ENCODE measurements at places on chromosomes 11 and 22.

DNA sequence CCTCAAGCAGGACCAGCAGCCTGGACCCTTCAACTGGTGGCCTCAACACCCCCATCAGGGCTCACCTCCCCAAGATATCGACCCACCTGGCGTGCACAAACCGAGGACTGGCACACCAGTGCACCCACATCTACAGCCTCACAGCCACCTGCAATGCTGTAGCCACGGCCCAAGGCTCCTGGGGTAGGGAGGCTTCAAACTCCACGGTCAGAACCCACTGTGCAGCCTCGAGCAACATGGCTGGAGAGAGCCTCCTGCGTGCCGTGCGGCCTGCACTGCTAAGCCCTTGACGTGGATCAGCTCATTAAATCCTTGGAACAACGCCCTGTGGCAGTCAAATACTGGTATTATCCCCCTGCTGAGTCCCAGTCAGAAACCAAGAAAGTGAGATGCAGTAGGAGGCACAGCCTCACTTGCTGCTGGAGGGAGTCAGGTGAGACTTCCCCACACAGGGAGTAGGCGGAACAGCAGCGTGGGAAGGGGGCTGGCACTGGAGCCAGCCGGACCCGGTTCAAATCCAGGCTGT lies 4.6 kb downstream of the CARD10 start:
- DNase-seq = no peak

DNA sequence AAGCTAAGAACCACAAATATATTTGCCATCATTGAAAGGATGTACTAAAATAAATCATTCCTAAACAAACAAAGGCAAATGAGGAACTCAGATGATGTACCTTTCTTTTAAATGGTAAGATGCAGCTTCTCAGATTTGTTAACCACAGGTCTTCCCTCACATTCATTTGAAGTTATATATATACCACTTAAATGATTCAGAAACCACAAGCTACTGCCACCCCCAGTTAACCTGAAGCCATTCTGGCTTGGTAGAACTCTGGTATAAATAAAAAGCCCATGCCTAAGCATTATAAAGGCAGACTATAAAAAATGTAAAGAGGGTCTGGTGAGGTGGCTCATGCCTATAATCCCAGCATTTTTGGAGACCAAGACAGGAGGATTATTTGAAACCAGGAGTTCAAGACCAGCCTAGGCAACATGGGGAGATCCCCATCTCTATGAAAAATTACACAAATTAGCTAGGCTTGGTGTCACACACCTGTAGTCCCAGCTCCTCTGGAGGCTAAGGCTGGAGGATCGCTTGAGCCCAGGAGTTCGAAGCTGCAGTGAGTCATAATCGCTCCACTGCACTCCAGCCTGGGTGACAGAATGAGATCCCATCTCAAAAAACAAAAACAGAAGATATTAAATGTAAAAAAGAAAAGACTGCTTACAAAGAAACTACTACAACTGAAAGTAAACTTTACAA lies 1185.3 kb downstream of the JRKL start:
- no peak for DNase-seq

- no peak for DNase-seq
Observed at GRCh38 chr11:134604886-134605285, 192.8 kb upstream of the B3GAT1 start.

- no peak for DNase-seq
Observed at GRCh38 chr22:50683994-50684371, 11.4 kb downstream of the SHANK3 start.

DNA sequence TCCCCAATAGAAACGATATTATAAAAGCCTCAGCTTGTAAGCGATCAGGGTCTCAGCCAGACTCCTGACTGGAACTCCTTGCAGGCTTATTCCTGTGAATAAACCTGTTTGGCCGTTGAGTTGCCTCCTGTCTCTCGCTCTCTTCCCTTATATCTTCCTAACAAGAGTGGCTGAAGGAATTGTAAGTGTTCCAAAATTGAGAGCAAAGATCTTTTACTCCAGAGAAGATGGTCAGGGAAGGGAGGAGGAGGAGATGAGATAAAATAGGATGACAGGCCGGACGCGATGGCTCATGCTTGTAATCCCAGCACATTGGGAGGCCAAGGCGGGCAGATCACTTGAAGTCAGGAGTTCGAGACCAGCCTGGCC lies 1.2 kb upstream of the SLC37A4 start:
- DNase-seq = no peak

Data from GM19239 (cell line).